ENCODE measurements at places on chromosomes 2 and 18.

DNA sequence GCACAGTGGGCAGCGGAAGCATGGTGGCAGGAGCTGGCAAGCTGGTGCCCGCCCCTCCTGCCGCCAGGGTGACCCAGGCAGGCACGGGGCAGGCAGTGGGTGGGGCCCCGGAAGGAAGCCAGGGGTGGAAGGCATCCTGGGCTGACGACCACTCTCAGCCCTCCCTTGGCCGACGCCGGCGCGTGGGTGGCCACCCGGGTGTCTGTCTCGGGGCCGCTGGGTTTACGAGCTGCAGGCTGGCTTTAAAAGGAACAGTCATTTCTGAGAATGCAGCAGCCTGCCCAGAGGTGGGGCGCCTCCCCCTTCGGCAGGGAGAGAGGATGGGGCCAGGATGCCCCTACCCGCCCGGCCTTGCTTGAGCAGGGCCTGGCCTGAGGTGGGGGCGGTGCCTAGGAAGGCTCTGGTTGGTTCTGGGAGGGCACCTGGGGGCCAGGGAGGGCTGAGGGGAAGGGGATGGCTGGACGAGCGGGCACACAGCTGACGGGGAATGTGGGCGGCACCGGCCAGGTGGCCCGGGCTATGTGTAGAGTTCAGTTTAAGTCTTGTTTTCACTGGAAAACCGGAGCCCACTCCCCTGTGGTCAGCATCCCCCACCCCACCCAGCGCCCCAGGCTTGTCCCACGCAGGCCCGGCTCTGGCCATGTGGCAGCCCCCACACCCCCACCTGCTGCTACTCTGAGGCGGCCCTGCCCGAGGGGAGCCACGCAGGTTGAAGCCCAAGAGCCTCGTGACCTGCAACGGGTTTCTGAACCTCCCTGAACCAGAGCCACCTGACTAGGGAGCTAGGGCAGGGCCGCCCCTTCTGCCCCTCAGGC lies 6.3 kb downstream of the BOK start:
- DNase-seq = no peak

GRCh38 chr2:28594332-28595108 lies 98.7 kb downstream of the PLB1 start:
- DNase-seq = peak; percentile 90

DNA sequence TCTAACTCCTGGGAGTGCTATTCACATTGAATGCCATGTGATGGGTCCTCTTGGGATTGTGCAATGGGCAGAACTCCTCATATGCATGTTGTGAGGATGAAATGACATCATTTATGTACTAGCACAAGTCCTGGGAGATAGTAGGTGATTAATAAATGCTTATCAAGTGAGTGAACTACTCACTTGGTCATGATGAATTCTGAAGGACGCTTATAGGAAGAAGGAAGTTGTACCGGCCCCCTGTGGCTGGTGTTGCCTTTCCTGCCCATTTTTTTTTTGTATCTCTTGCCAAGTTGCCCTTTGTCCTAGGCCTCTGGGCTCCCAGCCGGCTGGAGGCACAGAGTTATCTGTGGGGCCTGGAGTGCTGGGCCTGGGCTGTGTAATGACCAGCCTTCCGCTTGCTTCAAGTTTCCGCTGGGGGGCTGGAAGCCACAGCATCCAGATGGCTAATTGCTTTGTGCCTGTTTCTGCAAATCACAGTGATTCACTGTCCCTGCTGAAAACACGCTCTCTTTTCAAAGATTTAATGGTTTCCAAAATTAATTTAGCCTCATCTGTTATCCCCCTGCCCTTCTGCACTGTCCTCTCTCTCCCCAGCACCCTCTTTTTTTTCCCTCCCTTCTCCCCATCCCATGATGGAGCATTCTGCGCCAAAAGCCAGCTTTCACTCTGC lies 33.7 kb upstream of the MRPL33 start:
- DNase-seq = no peak

DNA sequence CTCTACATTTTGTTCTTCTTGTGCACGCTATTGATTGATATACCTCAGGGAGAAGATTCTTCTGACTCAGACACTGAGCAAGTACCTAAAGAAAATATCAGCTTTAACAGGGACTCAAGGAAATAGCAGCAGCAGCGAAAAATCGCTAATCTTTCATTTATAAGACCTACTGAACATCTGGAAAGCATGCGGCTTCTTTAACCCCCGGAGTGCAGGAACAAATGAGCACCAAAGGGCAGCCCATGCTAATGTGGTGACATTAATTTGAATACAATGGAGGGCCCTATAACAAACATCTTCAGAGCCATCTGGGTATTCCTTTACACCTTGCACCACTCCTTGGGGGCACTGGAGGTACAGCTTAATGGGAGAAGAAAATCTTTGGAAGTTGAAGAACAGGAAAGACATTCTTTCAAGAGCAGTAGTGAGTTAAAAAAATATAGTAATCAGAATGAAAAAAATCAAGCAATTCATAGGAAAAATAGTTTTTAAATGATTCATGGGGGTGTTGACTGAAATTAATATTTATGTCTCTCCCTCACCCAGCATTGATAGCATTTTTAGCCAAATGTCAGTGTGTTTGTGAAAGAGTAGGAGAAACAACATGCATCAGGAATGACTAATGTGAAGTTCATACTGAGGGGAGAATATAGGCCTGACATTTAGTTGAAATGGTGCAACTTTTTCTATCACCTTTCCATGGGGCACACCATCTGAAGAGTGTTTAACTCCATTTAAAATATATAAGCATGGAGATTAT lies 281.7 kb downstream of the HRH4 start:
- DNase-seq = no peak

GRCh38 chr18:54229421-54230059 lies 5.1 kb upstream of the MBD2 start:
- no peak for DNase-seq

- DNase-seq = no peak
Measured at GRCh38 chr2:74390606-74391005, 10.5 kb upstream of the DCTN1 start.

GRCh38 chr2:167424221-167424620 lies 535.9 kb downstream of the XIRP2 start:
- no peak for DNase-seq

GRCh38 chr2:119028327-119029174 lies 86.6 kb downstream of the MARCO start:
- DNase-seq = no peak

DNA sequence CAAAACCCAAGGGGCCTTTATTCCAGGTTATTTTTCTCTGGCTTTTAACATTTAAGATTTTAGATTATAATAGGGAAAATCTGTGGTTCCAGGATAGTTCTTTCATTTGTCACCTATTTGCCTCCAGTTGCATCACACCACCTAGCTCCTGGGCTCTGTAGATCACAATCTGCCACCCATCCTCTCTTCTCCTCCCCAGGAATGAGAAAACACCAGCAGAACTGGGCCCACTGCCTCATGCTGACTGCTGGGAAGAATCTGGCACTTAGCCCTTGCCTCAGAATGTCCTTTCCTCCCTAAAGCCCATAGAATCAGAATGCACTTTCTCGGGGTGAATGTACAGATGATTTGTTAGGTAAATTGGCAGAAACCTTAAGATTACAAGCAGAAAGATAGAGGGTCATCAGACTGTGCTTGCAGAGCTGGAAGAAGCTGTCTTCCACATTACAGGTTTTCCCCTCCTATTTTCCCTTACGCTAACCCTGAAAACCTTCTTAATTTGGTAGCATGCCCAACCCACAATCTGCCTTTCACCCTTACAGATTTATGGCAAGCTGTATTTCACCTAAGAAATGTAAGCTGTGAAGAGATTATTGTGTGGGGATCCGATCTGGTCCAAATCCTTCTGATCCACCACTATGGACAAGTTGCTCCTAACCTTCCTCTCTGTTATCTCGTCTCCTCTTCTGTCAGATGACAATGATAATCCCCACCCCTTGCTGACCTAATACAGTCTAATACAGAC lies 72.6 kb downstream of the LRRC30 start:
- no peak for DNase-seq

DNA sequence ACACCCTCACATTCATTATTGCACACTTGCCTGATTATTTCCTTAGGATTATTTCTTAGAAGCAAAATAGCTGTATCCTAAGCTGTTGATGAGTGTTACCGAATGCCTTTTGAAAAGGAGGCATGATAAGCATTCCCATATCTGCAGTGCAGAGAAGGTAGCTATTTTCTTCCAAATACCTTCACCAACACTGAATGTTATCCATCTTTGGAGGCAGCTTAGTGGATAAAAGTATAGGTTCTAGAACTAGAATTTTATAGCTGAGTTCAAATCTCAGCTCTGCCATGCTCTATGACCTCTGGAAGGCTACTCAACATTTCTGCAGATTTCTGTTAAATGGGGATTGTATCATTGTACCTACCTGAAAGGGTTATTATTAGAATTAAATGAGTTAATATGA lies 185.0 kb upstream of the CCDC150 start:
- no peak for DNase-seq

DNA sequence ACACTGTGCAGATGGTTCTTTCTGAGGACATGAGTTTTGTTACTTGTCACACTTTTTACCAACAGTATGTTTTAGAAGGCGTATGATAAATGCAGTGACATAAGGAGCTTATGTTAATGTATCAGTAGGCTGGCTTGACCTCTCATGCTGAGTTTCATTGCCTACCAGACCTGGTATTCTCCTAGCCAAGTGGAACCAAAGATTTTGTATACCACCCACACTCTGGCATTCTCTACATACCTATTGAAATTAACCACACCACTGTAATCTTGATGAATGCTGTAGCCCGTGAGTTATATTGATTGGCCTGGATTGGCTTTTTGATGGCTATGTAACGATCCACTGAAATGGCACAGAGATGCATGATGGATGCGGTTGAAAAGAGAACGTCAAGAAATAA lies 11.4 kb downstream of the HTR2B start:
- DNase-seq = no peak

DNA sequence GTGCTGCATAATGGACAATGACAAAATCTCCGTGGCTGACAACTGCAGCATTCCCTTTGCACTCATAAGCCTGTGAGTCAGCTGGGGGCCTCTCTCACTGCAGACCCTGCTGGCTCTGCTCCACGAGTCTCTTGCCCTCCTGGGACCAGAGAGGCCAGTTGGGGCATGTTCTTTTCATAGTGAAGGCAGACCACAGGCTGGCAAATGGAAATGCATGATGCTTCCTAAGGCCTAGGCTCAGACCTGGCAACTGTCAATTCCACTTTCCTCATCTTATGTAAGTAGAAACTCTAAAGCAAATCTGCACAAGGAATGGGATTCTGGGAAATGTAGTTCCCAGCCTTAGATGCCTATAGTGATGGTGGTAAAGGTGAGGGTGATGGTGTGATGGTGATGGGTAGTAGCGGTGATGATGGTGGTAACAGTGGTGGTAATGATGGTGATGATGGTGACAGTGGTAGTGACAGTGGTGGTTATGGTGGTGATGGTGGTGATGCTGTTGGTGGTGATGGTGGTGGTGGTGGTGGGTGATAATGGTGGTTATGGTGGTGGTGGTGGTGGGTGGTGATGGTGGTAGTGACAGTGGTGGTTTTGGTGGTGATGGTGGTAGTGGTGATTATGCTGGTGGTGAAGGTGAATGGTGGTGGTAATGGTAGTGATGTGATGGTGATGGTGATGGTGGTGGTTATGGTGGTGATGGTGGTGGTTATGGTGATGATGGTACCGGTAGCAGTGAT lies 185.8 kb upstream of the ARL4C start:
- no peak for DNase-seq

DNA sequence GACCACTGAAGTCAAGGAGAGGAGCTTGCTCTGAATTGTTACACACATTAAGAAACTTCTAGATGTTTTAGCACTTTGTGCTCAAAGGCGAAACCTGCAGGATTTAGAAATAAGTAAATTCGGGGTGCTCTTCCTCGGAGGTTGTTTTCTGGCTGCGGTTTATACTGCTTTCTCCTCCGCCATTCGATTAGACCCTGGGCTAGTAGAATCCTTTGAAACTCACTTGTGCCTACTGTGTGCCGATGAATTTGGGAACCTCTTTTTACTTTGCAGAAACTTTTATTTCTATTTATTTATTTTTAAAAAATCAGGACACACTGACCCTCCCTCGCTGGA lies 3.5 kb downstream of the MEIS1 start:
- no peak for DNase-seq

DNA sequence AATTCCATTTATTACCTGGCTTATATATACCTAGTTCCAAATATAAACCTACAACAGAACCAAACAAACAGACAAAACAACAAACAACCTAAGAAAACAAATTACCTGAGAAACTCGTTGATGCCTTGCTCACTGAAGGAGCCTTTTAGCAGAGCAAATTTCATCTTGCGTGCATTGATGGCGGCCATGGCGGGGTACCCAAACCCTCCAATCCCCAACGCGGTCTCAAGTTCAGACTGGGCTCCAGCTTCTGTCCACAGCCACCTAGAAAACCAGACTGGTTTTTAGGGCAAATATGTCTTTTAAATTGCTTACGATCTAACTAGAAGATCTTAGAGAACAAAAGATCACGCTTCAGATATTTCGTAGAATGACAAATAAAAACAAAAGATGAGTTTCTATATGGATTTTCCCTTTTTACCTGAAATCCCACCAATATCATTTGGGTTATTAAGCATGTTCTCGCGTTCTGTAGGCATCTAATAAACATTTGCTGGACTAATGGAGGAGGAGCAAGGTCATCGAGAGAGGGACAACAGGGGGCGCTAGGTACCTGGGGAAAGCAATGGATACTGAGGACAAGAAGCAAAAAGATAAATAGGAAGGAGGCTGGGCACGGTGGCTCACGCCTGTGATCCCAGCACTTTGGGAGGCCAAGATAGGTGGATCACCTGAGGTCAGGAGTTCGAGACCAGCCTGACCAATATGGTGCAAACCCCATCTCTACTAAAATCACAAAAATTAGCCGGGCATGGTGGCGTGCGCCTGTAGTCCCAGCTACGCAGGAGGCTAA lies 25.2 kb downstream of the PDIA6 start:
- peak; percentile 25 for DNase-seq

DNA sequence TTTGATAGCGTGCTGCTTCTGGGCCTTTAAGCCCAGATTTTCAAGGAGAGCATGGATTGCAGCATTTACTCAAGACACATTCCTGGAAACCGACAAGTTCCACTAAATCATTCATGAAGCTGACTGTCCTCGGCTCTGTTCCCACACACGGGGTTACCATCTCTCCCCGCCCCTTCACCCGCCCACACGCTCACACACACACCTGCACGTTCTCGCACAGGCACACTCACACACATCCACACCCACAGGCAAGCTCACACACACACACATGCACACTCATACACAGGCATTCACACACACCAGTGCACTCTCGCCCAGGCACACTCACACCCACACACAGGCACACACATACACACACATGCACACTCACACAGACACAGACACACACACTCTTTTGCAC lies 150.0 kb upstream of the AGAP1 start:
- no peak for DNase-seq

DNA sequence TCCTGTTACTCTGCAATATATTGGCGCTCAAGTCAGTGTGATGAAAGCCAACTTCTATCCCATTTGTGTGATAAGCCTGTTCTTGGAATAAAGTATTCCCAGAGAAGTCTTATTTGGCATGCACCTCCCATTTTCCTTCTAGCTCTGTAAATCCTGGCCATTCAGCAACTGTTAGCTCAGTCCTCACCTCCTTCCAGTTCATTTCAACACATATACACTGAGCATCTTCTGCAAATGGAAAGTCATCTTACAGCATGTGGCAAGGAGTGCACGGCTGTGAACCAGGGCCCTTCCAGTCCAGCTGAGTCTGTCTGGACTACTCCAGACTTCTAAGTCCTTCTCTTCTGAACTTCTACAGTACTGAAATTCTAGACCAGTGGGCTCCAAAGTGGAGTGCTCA lies 53.1 kb downstream of the SPATS2L start:
- no peak for DNase-seq

- no peak for DNase-seq
Measured at GRCh38 chr18:79730804-79731203, 51.2 kb downstream of the CTDP1 start.

All from stimulated activated CD4-positive, alpha-beta T cell treated with anti-CD3 and anti-CD28 coated beads, Interleukin-12 subunit alpha, Interleukin-12 subunit beta, amount 100 ng/mL, for 4 hours (primary cell).